ENCODE measurements at places on chromosomes 4 and X.

DNA sequence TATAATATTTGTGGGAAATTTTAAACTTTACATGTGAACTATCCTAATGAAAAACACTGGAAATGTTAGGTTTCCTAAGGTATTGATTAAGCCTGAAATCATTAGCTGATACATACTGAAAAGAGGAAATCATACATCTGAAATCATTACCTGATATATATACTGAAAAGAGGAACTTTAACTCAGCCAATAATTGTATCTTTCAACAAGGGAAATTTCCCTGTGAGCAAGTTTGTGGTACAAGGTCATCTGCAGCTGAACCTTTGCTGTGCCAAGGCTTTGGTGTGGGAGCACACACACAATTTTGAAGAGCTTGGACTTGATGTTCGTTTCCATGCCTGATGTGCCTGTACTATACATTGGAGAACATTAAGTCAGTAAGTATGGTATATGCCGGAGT is 131.9 kb upstream of the USP9X start:
- no peaks in the 10 kb centered on the region for H3K36me3 ChIP-seq
- peaks cover 14% of the 10 kb centered on the region for H3K4me1 ChIP-seq
- no peaks in the 10 kb centered on the region for H3K27me3 ChIP-seq
- no peak overlapping the region for H3K4me3 ChIP-seq
- DNase-seq, result no peak

DNA sequence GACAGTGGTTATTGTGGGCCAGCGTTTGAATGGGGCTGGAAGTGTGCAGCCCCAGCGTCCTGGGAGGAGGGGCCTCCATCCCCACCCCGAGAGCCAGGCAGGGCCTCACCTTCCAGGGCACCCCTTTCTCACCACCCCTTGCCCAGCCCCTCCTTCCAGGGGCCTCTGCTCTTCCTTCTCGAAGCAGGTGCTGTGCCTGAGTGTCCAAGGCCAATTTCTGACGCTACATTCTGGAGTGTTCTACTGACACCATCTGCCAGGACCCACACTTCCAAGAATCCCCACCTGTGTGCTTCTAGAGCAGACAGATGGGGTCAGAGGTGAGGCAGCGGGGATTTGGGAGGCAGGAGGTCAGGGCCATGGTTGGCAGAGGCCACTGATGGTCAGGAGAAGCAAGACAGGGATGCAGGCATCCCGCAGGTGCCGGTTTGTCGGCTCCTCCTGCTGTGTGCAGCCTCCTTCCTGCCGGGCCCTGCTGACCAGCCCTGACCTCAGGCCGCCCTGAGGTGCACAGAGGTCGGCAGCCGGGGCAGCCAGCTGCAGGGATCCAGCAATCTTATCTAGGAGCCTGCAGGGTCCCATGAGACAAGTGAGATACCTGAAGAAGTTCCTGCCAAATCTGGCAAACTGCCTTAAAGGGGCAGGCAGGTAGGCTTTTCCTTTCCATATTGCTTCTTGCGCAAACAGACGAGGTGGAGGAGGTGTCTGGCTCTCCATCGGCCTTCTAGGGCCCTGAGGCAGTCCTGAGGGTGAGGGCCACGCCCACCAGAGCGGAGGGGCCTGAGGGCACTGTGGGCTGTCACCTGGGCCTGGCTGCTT is 18.8 kb downstream of the MSANTD1 start:
- no peak overlapping the region for H3K27ac ChIP-seq
- no peaks in the 10 kb centered on the region for H3K4me1 ChIP-seq
- H3K4me3 ChIP-seq, result no peak overlapping the region
- peaks cover 12% of the 10 kb centered on the region for H3K27me3 ChIP-seq
- no peak for DNase-seq

GRCh38 chr4:174307694-174308093 is 24.0 kb downstream of the CEP44 start:
- H3K36me3 ChIP-seq, result peaks cover 17% of the 10 kb centered on the region
- H3K4me1 ChIP-seq, result peaks cover 2% of the 10 kb centered on the region
- no peak overlapping the region for H3K4me3 ChIP-seq
- no peak for DNase-seq

DNA sequence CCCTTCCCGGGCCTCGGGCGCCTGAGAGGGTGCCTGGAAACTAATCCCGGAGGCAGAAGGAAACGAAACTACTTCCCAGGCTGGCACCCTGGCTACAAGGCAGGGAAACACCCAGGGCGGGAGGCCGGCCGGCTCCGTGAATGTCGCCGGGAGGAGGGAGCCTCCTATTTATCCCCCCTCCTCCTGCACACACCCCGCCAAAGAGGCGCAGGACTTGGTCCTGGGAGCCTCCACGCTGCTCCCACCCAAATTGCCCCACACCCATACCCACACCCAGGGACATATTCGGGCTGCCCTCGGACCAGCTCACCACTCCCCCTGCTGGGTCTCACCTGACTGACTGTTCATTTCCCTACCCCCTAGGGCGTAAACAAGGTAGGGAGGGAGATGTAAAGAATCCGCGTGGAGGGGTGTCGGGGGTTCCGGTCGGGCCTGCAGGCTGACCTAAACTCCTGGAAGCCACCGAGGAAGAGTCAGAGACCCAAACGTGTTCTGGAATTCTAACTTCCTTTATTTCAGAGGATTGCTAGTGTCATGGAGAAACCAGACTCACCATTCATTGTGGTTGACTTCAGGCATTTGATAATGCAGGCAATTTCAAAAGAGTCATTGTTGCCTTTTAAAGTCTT is at the start of gene BTC:
TSS of gene BTC (minus strand) at position 142 of the 629 bp plus-strand sequence. CDS start 198 bp downstream, outside the sequence.
- peaks cover 39% of the 10 kb centered on the region for H3K27me3 ChIP-seq
- H3K27ac ChIP-seq, result no peak within 1 kb of the TSS
- H3K4me1 ChIP-seq, result no peaks in the 10 kb centered on the region
- no peak for DNase-seq
- H3K4me3 ChIP-seq, result no peak within 1 kb of the TSS
- no peaks in the 10 kb centered on the region for H3K36me3 ChIP-seq
